ENCODE measurements at places on chromosomes 2 and 18.

- no peak for DNase-seq
These were observed 18.6 kb upstream of the ACOXL start for GRCh38 chr2:110713513-110714362.

- no peak for DNase-seq
These were observed 143.3 kb downstream of the IRS1 start for GRCh38 chr2:226656367-226656766.

- peak; percentile 77 for DNase-seq
These were observed 60.8 kb downstream of the GPR39 start for GRCh38 chr2:132477436-132477835.

- DNase-seq, result peak; percentile 25
These were observed 342.9 kb downstream of the LRATD1 start for GRCh38 chr2:14975381-14975780.

- DNase-seq, result peak; percentile 16
These were observed 46.1 kb downstream of the CDCA7 start for GRCh38 chr2:173400760-173401159.

GRCh38 chr2:6777626-6778025, 88.1 kb downstream of the CMPK2 start:
- no peak for DNase-seq

DNA sequence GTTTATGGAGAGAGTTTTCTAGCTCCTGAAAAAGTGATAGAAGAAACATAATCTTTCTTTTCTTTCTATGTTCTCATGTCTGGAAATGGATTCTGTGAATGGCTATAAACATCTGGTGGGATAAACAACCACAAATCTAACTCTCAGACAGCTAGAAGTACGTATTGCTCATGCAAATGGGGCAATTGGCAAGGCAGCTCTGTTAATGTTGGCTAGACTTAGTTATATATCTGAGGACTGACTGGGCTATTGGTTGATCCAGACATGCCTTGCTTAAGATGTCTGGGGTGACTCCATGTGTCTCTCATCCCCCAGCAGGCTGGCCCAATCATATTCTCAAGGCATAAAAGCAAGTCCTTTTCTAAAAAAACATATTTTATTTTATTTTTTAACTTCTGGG, 939.2 kb upstream of the NRXN1 start:
- DNase-seq, result peak; percentile 66

GRCh38 chr2:21038403-21039073, 5.3 kb downstream of the APOB start:
- DNase-seq, result peak; percentile 5

GRCh38 chr2:67712484-67712883, 315.4 kb downstream of the ETAA1 start:
- no peak for DNase-seq

DNA sequence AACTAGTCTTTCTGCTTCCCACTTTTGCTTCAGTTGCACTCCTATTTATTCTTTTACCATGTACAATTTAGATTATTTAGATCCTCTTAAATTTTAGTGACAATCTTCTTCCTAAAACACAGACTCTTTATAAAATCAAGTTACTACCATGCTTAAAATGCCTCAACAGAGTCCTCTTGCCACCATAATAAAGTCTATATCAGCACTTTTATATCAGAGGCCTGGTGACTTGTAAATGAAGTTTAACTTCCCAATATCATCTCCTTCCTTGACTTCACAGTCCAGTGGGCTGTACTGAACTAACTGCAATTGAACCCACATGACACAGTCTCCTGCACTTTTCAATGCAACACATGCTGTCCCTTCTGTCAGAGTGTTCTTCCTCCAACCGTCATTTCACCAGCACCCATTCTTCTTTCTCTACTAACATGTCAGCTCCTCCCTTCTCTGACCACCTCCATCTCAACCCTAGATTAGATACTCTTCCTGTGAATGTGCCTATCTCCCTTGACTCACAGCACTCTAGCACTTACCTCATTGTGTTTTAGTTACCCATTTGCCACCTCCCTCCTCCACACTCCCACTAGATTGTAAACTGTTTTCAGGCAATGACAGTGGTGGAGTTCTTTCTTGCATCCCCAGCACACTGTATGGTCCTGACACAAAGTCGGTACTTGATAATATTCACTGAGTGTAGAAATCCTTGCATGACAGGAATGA, 414.9 kb downstream of the SATB2 start:
- DNase-seq, result no peak

DNA sequence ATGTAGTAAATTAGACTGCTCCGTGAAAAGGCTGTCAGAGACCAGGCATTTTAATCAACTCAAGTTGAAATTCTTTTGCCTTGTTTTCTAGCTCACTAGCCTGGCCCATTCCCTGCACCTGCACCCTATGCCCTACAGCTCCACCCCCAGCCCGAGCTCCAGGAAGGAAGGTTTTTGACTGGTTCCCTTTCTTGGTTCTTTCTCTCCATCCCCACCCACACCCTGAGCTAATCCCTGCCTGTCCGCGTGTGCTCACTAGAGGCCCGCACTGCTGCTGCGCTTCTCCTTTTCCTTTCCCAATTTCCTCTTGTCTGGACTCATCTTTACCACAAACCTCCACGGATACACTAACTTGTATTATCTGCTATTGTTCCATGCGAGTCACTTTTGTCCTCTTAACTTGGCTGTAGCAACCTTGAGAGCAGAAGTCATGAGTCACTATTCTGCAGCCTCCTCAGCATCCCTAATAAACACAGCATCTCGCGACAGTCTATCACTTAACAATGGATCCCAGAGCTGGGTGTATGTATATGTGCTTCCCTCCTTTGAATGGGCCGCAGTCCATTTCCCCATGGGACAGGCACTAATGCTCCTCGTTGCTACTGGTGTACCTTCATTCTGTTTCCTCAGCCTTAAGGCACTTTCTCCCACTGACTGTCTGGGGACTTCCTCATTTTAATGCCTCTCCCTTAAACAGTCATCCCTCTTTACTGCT, 36.5 kb downstream of the COLEC12 start:
- peak; percentile 64 for DNase-seq

DNA sequence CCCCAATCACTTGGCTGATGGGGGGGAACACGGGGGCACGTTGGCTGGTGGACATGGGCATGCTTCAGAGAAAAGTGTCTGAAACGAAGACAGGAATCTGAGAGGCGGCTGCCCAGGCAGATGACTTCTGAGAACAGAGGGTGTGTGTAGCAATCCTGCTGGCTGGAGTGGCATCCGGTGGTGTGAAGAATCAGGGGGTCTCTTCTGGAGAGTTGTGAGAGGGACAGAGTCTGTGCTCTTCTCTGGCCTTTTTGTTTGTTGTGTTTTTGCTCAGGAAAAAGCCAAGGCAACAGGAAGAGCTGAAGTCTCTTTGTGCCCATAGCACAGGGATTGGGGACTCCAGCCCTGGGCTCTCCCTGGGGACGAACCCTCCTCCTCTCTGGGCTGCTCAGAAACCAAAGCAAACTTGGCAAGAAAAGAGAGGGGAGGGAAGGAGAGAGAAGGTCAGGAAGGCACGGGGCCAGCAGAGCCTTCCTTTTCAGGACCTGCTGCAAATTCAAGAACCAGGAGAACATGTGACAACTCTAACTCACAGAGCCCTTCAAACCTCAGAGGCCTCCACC, 97.0 kb upstream of the SMAD2 start:
- no peak for DNase-seq

DNA sequence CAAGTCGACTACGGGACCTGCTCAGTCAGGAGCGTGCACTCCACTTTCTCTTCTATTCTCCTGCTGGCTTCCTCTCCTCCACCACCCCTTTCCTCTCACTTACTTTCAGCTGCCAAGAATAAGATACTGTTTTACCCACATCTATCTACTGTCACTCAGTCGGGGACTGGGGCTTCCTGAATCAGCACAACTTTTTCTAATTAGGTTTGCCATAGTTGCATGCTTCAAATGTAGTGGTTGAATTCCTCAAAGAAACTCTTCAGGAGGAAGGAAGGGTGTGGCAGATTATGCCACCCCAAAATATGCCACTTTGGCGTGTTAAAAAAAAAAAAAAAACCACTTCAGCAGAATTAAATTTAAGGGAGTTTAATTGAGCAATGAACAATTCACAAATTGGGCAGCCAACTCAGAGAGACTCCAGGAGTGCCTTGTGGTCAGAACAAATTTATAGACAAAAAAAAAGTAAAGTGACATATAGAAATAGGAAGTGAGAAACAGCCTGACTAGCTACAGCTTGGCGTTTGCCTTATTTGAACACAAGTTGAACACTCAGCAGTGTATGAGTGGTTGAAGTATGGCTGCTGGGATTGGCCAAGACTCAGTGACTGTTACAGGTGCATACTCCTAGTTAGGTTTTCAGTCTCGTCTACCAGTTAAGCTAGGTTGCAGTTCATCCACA, 32.5 kb upstream of the RMDN2 start:
- no peak for DNase-seq

DNA sequence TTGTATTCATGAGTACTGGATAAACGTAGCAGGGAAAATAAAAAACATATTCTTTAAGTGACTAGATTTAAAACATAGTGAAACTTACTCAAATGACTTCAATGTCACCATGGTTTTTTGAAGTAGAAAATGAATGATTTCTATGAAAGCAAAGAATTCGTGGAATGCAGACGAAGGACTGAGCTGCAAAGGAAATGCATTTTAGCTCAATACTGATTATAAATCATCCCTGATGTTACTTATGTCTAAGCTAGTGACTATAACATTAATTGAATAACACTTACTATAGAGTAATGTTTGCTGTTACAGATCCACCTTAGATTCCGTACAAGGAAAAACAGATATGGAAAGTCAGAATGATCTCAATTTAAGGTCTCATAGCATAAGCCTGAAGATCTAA, 1257.7 kb upstream of the CDH2 start:
- DNase-seq, result no peak

DNA sequence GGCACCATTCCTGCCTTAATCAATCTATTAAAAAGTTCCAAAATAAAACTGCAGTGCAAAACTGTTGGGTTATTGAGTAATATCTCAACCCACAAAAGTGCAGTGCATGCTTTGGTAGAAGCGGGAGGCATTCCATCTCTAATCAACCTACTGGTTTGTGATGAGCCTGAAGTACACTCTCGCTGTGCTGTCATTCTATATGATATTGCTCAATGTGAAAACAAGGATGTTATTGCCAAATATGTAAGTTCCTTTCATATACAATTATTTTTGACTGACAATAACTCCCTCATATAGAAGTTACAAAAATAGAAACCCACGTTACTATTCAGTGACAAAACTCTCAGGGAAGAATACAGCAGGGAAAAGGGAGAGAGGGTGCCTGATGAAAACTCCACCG, 43.0 kb downstream of the OSGEPL1 start:
- no peak for DNase-seq

GRCh38 chr18:8988260-8988871, 114.1 kb upstream of the NDUFV2 start:
- DNase-seq, result peak; percentile 72

DNA sequence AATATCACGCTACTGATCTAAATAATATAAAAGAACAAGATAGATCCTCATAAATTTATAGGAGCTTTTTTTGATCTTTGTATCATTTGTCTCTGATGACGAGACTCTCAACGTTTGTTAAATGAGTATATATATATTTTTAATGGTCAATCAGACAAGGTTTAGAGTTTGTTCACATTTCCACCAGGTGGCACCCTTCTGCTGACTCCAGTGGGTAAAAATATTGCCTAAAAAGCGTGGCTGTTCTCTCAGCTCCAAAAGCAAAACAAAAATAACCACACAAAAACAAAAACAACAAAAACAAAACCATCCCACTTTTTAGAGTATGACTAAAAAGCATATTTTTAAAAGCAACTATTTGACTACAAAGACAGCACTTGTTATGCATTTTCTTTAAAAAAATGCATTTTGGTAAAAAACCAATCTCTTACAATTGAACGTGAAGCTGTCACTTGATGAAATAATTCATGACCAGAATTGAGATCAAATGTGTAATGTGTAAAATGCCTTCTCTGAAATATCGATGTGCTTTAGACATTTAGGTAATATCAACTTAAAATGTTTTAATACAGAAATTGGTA, 723.2 kb downstream of the DPP10 start:
- DNase-seq, result peak; percentile 34

DNA sequence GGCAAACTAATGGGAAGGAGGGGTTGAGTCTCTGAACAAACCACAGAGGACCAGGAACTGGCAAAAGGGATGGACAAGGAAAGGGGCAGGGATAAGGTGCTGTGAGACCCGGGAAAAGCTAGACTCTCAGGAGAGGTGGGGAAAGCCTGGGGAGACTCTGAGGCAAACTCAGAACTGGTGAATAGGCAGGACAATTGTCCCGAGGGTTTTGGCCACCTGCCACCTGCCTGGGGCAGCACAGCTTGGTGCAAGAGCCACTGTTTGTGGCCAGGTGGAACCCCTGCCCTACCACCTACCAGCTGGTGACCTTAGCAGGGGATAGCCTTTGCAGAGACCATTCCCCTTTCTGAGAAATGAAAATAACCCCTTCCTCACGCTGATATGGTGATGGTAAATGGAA, 129.4 kb upstream of the ASB18 start:
- DNase-seq, result no peak

GRCh38 chr2:8121826-8122513, 559.9 kb upstream of the ID2 start:
- DNase-seq, result peak; percentile 37

DNA sequence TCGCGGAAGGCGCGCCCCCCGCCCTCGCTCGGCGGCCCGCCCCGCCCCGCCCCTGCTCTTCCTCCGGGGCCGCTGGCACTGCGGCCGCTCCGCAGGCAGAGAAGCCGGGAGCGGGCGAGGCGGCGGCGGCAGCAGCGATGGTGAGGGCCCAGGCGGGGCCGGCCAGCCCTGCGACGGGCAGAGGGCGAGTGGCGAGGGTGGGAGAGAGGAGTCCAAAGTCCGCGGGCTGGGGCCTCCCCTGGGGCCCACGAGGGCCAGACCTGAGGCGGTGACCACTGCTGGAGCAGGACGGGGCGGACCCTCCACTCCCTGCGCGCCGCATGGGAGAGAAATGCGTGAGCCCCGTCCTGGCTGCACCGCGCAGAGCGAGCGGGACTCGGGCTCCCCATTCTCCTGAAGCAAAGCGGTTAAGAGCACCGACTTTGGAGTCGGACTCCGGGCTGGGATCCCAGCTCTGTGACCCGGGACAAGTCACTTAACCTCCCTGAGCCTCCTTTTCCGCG, at the start of gene VAMP5:
Gene VAMP5 (plus strand): TSS at position 78 of the 503 bp plus-strand sequence. CDS start 60 bp downstream, at position 138.
- no peak for DNase-seq
